ENCODE measurements at places on chromosomes 3 and 15.

DNA sequence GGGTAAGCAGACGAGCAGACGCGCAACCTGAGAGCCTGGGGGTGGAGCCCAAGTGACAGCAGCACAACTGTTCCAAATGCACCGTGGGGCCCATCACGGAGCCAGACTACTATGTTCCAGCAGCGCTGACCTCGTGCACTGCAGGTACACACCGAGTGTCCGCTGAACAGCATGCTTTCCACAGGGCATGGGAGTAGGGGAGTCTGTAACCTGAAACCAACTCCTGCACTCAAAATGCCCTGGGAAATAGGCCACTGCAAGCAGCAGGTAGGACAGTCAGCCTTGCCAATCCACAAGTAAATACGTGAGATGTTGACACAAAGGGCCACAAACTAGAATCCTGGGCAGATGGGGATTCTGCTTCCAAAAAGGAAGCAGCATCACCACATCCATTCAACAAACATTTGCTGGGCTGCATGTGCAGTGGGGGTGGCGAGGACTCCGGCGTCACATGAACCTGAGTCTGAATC lies 73.9 kb downstream of the TBC1D2B start:
- peak; percentile 95 for DNase-seq

GRCh38 chr15:65414841-65415621 lies 7.7 kb downstream of the IGDCC4 start:
- DNase-seq: peak; percentile 94

DNA sequence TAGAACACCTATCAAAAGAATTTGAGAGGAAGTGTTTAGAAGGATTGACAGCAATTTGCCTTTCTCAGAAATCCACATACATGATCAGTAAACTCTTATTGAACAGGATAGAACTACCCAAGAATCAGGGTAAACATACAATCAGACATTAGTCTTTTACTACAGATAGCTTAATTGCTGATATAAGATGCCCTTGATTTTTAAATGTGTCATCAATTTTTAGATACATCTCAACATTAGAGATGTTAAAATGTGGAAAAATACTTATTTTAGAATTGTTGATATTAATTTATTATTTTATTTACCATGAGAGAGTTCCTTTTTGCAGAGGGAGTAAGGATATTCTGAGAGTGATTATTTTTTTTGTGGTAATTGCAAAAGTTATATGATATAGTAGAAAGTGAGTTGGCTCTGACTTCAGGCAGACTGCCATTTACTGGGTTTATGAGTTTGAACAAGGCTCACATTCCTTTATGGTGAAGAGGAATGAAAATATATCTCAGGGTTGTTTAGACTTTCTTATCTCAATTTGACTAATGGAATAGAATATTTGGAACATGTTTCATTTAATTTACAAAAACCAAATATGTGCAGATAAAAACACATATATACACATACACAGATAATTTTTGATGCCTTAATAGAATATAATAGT lies 302.8 kb upstream of the GOLIM4 start:
- no peak for DNase-seq

DNA sequence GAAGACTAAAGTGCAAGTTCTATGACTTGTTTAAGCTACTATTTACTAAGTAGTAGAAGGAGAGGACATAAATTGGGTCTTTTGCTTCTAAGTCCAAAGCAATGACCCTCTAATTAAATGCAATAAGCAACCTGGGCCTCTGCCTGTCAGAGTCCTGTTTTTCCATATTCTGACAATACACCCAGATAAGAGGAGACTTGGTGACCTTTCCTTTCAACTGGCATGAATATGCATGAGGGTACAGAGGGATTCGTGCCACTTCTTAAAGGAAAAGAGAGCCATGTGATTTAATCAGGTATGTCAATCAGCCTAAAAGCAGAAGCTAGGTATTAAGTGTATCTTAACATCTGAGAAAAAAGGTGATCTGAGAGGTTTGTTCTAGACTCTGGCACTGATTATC lies 50.7 kb upstream of the FGF7 start:
- DNase-seq: no peak

- no peak for DNase-seq
Measured at GRCh38 chr15:90419738-90420406, 31.8 kb downstream of the IQGAP1 start.

- no peak for DNase-seq
Measured at GRCh38 chr3:108441071-108441507, 69.3 kb downstream of the MYH15 start.

DNA sequence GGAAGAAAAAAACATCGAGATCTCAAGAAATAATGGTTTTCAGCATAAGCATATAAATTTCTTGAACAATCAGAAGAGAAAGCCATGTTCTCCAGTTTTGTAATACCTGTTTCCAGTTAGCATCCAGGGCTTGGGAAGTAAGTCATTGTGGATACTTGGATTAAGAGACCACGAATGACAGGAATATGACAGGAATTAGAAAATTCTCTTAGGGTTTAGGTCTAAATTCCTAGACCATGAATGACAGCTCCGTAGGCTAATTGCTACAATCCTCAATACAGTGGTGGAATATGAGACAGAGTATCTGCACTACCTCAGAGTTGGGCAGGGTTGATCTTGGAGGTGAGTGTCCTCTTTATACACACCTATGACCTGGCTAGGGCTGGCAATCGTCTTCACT lies 517.5 kb downstream of the NTRK3 start:
- DNase-seq: no peak

DNA sequence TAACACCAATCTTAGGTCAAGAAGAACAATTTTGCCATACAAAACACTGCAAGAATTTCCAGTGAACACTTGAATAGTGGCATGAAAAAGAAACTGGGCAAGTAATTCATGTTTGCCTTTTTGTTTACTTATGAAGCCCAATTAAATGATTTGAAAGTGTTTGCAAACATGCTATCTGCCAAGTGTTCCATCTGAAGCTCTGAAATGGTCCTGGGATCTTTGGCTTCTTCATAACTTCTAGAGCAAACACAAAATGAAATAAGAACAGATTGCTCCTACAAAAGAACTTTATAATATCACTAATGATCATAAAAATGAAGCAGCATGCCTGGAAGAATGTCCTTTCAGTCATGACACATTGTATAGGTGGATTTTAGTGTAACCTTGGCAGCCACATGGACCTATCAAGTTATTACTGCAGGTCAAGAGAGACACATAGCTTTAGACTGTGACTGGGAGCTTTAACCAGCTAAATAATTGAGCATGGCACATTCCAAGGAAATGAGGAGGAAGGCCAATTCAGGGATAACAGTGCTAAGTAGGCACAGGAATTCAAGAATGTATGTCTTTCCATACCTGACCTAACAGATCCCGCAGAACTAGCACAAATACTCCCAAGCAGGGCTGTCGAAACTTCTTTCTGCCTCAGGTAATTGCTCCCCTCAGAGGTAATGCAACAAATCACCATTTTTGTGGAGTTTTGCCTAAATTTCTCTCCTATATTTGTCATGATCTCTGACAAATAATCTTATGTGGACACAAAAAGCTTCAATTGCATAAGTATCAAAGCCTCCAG lies 144.6 kb downstream of the DUT start:
- DNase-seq: no peak

- no peak for DNase-seq
Measured at GRCh38 chr3:122687298-122687697, 6.7 kb downstream of the PARP14 start.

GRCh38 chr3:194661946-194662345 lies 10.0 kb downstream of the LSG1 start:
- no peak for DNase-seq

- no peak for DNase-seq
Measured at GRCh38 chr3:149473357-149474249, 894 bp upstream of the TM4SF4 start.

- DNase-seq: peak; percentile 8
Measured at GRCh38 chr3:18426597-18427193, 1.6 kb upstream of the SATB1 start.

- DNase-seq: no peak
Measured at GRCh38 chr3:164401923-164402322, 676.4 kb downstream of the SI start.

- DNase-seq: peak; percentile 4
Measured at GRCh38 chr15:97234851-97235610, 725.5 kb upstream of the ARRDC4 start.

DNA sequence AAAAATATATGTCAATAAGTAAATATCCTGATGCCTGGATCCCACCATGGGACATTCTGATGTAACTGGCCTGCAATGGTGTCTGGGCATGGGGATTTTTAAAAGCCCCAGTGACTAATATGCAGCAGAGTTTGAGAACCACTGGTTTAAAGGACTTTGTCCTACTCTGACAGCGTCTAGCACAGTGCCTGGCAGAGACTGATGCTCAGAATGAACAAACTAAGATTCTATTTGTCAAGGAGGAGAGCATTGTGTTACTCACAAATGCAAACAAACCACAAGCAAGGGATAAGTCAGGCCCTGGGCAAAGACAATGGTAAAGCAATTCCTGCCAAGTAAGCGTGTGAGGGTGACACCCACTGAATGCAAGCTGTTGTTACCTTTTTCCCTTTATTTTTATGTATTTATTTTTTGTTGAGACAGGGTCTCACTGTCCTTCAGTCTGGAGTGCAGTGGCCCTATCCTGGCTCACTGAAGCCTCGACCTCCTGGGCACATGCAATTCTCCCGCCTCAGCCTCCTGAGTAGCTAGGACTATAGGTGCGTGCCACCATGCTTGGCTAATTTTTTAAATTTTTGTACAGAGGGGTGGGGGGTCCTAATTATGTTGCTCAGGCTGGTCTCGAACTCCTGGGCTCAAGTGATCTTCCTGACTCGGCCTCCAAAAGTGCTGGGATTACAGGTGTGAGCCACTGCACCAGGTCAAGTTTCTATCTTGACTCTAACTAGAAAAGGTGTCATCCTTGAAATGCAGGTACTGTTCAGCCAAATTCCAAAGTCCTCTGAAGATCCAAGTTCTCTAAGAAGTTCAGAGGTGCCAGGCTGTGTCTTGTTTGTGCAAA lies 909 bp upstream of the GPD1L start:
- DNase-seq: no peak

- no peak for DNase-seq
Measured at GRCh38 chr15:63815796-63816533, 17.8 kb downstream of the HERC1 start.

GRCh38 chr3:106628407-106628806 lies 748.8 kb upstream of the CCDC54 start:
- DNase-seq: no peak

GRCh38 chr3:72475258-72476138 lies 372.7 kb downstream of the SHQ1 start:
- DNase-seq: no peak

DNA sequence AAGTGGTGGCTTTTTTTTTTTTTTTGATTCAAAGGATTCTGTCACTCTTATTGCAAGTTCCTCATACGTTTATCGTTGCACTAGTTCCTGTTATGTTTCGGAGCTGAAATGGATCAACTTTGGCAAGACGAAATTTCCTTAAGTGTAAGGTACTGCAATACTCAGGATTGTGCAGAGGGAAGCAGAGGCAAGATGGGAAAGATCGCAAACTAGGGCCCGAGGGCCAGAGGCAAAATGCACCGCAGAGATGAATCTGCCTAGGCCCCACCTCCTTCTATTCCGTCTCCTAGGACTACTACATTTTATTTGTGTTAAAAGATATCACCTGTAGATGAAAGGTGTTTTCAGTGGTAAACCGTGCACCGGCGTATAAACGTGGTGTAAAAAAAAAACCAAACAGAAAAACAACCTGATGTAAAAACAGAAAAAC lies 331 bp downstream of the RNU6-1 start:
- peak; percentile 88 for DNase-seq

DNA sequence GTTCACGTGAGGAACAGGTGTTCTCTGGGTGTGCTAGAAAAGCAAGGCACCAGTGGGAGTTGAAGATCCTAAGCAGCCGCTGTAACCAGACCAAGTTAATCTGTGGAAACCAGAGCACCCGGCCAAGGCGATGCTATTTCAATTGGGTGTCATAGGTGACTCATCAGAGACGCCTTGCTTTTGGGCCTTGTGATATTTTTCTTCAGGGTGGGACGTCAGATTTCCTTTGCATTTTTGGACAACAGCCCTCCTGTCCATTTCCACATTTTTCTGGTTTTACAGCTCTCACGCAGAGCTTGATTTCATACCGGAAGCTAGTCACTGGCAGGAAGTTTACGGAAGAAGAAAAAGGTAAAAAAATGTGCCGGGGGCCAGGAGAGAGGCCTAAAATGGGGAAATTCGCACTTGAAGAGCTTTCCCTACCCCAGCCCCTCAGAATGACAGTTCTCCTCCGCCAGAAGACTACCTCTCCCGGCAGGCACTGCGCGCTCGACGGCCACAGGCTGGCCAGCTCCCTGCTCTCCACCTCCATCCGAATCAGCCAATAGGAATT lies 471 bp upstream of the KBTBD8 start:
- DNase-seq: no peak

DNA sequence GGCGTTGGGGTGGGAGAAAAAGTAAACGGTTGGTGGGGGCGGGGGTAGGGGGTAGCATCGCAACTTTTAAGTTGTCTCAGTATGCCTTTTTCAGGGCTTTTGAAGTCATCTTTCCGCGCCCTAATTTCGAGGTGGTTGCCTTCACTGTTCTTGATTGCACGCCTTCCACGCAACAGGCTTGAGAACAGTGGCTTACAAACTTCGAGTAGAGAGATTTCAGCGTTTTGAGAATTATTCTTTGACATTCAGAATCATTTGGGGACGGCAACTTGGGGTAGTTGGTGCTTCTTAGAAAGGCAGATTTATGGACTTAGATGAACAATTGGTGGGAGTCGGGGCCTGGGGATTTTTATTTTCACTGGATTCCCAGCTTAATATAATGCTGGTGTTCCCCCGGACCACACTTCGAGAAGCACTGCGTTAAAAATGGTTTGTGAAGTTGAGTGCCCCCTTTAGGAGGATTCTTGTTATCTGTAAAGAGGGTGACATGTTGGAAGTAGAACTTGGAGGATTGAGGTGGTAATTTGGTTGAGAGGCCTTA lies 880 bp downstream of the PPP4R2 start:
- DNase-seq: peak; percentile 21

DNA sequence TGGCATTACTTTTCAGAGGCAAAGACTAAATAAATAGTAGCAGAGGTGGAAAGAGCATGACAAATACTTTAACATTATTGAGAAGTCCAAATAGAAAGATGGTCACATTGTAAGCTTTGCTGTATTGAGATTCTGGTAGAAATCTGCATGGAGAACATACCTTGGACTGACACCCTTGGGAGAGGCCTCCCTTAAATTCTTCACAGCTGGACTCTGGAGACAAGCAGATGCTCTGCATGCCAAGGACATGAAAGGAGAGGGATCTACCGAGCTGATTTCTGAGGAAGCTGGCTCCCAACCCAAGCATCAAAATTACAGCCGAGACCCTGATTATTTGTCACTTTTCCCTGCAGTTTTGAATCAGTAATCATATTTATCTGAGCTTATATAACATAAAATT lies 212.5 kb upstream of the COL8A1 start:
- no peak for DNase-seq
